ENCODE measurements at places on chromosomes 6 and 20. TPM values are rescaled to one million over a fixed set of nuclear protein-coding genes. Genes with fewer than 3 reads are reported as not detected.

Gene PBOV1
- total RNA-seq: not detected

Gene GSTA2
- total RNA-seq: not detected

Gene TDRD6
- total RNA-seq: not detected

Gene SS18L1
- total RNA-seq: 16.1 TPM

Gene ARMC2
- 2.3 TPM for total RNA-seq

Gene GSTA3
- total RNA-seq: not detected

Gene ITPA
- total RNA-seq: 106 TPM

Gene SLC22A23
- total RNA-seq: 0.50 TPM

Gene ZSCAN23
- total RNA-seq: 0.76 TPM

Gene TSBP1
- total RNA-seq: not detected

Gene C6orf89
- total RNA-seq: 27.4 TPM

Gene RPP21
- total RNA-seq: 72.9 TPM

Gene HINT3
- 13.9 TPM for total RNA-seq

Gene RAD21L1
- total RNA-seq: 0.71 TPM

Gene MUCL3
- total RNA-seq: 0.03 TPM

Gene CYP39A1
- total RNA-seq: not detected

Gene PAK5
- total RNA-seq: not detected

Gene DEFB132
- total RNA-seq: not detected

Gene NOTCH4
- 0.40 TPM for total RNA-seq

Gene EEF1E1
- 104 TPM for total RNA-seq

Gene C20orf202
- total RNA-seq: not detected

Gene IMPG1
- not detected for total RNA-seq

Gene MOXD1
- total RNA-seq: not detected

Gene L3MBTL3
- total RNA-seq: 10.0 TPM

Gene TRDN
- not detected for total RNA-seq

Gene SLC35D3
- not detected for total RNA-seq

Gene SIRPB1
- total RNA-seq: 0.78 TPM

Gene MEI4
- not detected for total RNA-seq

Gene MEP1A
- total RNA-seq: not detected

Gene IL17F
- 27.0 TPM for total RNA-seq

Gene SCRT2
- not detected for total RNA-seq

Gene STK4
- total RNA-seq: 134 TPM

Gene RGS17
- total RNA-seq: not detected

Gene POU5F1
- 0.63 TPM for total RNA-seq

All from activated T-cell treated with anti-CD3 and anti-CD28 coated beads, Interleukin-2, amount 50 U/mL, for 4 hours (primary cell).